HuH-7.5 (cell line): ENCODE measurements at places on chromosomes 13 and 19.

GRCh38 chr13:72412481-72412880 is 314.9 kb downstream of the MZT1 start:
- no peak for DNase-seq

DNA sequence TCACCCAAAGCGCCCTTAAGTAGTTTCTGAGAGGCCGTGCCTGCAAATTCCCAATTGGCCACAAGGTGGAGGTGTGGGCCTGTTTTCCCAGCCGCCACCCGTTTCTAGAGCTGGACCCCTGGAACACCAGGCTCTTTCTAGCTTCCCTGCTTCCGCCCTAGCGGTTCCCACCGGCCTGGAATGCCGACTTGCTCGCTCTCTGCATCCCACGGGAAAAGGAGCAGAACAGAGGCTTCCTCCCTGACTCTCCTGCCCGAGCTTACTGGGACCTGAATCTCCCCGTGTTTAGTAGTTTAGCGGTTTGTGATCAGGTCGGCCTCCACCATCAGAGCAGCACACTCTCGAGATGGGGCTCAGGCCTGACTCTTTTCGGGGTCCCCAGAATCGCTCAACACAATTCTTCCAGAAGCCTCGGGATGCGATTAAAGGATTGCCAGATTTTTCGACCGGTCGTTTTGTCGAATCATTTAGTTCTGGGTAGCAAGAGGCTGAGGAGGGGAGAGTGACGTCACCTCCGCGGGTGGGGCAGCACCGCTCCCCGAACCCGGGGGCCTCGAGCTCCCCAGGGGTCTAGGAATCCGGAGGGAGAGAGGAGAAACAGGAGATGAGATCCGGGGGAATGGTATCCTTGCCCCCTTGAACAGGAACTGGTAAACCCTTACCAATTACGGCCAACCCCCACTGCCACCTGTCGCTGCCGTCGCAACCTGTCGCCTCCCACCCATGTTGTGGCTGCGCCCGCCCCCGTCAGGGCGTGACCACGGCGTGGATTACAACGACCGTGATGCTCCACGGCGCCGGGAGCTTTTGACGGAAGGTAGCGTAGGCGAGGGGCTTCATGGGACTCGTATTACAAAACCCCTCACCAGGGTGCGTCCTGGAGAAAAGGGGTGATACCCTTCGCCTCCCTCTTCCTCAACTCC is 8.0 kb downstream of the NAPSA start:
- DNase-seq: no peak

GRCh38 chr19:5711025-5711424 is 8.9 kb downstream of the LONP1 start:
- no peak for DNase-seq

- DNase-seq: no peak
Observed at GRCh38 chr19:7177926-7178325, 108.4 kb downstream of the ZNF557 start.

- DNase-seq: no peak
Observed at GRCh38 chr13:50843257-50844083, at the start of gene DLEU7. Gene DLEU7 (minus strand): TSS chr13:50843692. CDS start chr13:50843646, 46 bp downstream.

DNA sequence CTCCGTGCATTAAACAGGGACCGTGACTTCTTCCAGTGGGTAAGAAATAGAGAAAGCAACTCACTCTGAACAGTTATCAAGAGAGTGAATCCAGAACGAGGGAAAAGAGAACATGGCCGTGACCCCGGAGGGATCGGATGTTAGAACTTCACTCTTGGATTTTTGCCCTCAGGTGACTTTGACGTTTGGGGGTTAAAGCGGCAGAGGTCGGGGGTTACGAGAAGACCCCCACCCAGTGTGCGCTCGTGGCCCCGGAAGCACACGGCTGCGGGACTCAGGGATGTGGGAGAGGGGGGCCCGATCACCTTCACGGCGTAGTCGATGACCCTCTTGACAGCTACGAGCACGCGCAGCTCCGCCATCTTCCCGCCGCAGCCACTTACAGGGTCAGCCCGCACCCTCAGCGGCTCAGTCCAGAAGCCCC is at the start of gene ETFB:
ETFB (minus strand) TSS at position 424 of the 424 bp plus-strand sequence; CDS start at position 362, 62 bp downstream.
- DNase-seq: no peak

DNA sequence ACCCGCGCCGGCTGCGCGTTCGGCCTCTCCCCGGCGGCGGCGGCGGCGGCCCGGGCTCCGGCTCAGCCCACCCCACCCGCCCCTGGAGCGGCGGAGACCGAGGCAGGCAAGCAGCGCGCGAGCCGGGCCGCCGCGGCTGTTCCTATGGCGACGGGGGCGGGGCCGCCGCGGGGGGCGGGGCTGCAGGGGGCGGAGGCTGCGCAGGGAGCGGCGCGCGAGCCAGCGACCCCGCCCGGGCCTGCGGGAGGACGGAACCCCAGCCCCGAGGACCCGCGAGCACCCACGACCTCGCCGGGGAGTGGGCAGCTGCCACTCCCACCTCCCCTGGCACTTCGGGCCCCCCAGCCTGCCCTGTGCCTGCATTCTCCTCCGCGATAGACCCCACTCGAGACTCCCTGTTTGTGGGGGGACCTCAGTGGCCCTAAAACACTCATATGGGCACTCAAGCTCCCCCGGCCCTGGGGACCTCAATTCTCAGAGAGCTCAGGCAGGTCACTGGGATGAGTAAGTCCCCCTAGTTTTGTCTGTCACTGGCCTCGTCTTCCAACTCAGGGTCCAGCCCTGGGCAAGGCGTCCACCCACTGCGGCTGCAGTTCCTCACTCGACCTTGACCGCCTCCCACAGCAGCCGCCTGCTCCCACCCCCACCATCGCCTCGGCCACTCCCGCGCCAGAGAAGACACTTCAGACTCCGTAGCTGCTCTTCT is at the start of gene CTXN1:
CTXN1 (minus strand) TSS at position 115 of the 706 bp plus-strand sequence. CDS start 597 bp downstream, outside the sequence.
- peak; percentile 90 for DNase-seq

DNA sequence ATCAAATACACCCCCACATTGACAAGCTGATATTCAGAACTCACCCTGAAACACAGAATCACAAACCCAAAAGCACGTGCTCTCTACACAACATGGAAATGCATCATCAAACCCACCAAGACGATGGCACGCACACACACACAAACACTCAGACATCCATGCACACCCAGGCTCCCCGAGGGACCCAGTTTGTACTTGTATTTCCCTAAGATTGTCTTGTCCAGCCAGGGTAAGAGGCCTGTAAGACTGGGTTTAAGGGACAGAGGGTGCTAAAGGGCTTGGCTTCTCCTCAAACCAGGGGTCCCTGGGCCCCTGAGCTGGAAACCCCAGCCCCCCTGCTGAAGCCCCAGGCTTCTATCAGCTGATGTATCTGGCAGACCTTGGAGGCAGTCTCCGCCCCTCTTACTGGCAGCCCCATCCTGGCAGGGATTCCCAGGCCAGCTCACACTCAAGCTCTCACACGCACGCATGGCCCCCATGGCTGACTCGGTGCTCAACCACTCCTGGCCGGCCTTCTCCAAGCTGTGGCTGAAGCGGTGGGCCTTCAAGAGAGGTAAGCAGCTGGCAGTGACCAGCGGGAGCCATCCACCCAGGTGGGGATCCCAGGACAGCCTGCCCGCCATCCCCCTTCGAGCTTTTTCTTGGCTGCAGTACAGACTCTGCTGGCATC is 6.5 kb downstream of the ARHGEF18 start:
- DNase-seq: no peak

DNA sequence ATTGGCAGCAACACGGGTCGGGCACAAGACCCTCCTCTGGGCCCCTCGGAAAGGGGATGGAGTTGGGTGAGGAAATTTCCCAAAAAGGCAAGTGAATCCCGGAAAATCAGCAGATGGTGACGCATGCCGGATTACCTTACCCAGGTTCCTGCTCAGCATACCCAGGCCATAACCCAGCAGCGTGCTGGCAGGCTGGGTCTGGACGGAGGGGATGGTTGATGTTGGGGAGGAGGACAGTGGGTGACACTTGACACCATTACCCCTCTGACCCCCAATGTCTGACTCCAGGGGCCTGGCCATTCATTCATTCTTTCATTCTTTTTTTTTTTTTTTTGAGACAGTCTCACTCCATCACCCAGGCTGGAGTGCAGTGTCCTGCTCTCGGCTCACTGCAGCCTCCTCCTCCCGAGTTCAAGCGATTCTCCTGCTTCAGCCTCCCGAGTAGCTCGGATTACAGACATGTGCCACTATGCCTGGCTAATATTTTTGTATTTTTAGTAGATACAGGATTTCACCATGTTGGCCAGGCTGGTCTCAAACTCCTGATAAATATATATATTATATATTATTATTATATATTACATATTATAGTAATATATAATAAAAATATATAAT is 799 bp downstream of the PVR start:
- DNase-seq: peak; percentile 67

DNA sequence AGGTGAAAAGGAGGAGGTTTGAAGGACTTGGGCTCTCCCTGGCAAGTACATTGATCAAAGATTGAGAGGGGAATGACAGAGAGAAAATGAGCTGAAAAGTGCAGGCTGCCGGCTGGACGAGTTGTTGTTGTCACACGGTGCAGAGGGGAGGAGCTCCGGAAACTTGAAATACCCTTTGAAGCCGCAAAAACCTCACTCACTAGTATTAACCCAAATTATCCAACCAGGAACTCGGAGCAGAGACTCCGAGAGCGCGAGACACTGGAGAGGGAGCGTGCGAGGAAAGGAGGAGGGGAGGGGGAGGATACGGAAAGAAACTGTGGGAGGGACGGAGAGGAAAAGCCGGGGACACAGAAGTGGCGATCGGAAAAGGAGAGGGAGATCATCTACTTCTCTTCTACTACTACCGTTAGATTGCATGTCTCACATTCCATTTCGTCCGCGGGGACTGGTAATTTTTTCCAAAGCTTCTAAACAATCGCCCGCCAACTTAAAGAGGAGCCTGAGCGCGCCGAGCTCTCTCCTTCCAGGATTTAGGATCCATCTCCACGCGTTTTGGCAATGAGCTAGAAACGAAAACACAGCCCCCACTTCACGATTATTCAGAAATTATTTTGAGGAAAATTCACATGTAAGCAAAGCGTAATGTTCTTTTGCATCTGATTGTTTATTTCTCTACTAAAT is at the start of gene DACH1:
DACH1 (minus strand) TSS at position 74 of the 684 bp plus-strand sequence.
- DNase-seq: peak; percentile 79

DNA sequence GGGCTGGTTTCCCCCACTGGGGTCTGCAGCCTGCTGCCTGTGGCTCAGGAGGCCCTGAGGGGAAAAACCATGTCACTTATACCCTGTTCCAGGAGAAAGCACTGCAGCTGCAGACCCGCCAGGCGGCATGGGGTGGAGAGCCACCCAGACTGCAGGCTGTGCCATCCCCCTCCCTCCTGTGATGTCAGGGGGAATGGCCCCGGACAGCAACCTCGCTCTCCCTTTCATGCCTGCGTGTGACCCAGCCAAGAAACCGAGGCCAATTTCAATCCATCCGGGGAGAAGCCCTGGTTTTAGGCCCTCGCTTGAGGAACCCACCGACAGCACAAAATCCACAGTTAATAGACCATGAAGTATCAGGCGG is 37.2 kb upstream of the MATK start:
- DNase-seq: no peak

DNA sequence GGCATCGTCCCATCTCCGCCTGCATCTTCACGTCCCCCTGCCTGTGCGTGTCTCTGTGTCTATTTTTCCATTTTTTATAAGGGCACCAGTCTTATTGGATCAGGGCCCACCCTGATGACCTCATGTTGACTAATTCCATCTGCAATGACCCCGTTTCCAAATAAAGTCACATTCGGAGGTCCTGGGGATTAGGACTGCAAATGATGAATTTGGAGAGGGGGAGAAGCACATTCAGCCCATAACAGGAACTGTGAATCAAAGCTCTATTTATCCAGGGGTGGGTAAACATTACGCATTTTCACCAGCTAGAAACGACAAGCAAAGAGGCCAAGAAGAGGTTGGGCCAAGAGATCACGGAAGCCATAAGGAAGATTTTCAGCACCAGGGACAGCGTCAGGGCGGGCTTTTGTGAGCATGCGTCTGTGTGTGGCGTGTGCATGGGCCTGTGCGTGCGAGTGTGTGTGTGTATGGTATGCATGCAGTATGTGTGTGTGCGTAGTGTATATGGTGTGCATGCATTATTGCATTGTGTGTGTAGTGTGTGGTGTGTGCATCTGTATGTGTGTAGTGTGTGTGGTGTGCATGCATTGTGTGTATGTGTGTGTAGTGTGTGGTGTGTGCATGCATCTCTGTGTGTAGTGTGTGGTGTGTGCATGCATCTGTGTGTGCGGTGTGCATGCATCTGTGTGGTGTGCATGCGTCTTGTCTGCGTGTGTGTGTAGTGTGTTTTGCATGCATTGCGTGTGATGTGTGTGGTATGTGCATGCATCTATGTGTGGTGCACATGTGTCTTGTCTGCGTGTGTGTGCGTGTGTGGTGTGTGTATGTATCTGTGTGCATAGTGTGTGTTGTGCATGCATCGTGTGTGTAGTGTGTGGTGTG is 19.6 kb downstream of the CELF5 start:
- DNase-seq: peak; percentile 43

DNA sequence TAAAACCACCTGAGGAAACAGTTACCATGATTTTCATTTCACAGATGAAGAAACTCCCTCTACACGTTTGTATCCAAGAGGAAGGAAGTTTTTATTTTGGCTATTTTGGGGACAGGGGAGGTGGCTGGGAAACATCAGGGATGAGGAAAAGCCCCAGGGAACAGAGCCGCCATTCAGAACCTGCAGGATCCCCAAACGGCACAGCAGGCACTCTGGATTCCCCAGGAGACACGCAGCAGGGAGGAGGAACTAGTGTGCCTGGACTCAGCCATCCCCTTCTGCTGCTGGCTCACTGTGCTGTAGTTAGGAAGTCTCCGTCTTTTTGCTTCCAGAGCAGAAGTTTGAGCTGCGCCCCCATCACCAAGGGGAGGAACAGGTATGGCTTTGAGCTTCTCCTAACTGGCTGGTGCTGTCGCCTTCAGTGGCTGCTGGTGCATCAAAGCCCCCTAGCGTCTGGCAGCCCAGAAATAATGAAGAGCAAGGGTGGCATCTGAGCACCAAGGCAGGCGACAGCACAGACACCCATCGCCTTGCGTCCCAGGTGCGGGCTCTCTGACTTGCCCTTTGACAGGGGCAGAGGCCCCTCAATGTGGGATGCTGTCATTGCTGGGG is 4.2 kb downstream of the NAPA start:
- DNase-seq: no peak

- no peak for DNase-seq
Observed at GRCh38 chr19:35068941-35069634, 27.6 kb downstream of the HPN start.

- no peak for DNase-seq
Observed at GRCh38 chr13:99870541-99870940, 101.0 kb downstream of the ZIC5 start.

DNA sequence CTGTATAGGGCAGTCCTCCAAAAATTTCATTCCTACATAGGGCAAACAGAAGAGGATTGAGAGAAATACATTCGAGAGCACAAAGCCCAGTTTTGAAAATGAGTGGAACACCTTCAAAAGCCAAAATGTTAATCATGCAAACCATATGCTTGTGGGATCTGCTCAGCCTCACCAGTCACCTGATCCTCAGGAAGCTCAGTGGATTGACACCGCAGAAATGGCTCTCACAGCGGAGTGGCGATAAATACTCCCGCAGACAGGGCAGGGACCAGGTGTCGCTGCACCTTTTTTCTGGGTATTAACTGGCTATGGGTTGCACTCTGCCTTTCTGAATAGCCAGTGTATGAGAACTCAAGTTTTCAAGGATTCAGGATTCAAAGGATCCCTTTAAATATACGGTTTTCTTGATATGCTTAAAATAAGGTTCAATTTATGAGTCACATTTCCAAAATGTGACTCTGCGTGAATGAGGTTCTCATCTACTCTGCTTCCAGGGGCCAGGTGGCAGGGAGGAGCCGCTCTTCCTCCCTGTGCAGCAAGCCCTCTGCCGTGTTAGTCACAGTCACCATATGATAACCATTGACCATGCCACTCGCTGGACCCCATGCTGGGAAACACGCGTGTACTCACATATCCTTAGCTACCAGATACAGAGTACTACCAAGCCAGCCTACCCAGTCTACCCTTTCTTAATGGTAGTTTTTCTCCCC is 18.3 kb upstream of the DHRS12 start:
- DNase-seq: no peak

- no peak for DNase-seq
Observed at GRCh38 chr13:102597029-102597961, 509 bp downstream of the TPP2 start.
